GM20000 (cell line): ENCODE measurements at places on chromosomes 7 and 10.
A peak's percentile ranks its signal among the peaks of the same experiment; 100 is the strongest.

GRCh38 chr7:84204655-84205054 is 10.1 kb upstream of the SEMA3A start:
- DNase-seq = no peak

GRCh38 chr10:21495002-21495751 is 30.3 kb downstream of the SKIDA1 start:
- DNase-seq = peak; percentile 51

- no peak for DNase-seq
These were observed 47.4 kb upstream of the GNAI1 start for GRCh38 chr7:80087051-80087770.

GRCh38 chr10:119659951-119660350 is 8.8 kb downstream of the BAG3 start:
- DNase-seq = no peak

DNA sequence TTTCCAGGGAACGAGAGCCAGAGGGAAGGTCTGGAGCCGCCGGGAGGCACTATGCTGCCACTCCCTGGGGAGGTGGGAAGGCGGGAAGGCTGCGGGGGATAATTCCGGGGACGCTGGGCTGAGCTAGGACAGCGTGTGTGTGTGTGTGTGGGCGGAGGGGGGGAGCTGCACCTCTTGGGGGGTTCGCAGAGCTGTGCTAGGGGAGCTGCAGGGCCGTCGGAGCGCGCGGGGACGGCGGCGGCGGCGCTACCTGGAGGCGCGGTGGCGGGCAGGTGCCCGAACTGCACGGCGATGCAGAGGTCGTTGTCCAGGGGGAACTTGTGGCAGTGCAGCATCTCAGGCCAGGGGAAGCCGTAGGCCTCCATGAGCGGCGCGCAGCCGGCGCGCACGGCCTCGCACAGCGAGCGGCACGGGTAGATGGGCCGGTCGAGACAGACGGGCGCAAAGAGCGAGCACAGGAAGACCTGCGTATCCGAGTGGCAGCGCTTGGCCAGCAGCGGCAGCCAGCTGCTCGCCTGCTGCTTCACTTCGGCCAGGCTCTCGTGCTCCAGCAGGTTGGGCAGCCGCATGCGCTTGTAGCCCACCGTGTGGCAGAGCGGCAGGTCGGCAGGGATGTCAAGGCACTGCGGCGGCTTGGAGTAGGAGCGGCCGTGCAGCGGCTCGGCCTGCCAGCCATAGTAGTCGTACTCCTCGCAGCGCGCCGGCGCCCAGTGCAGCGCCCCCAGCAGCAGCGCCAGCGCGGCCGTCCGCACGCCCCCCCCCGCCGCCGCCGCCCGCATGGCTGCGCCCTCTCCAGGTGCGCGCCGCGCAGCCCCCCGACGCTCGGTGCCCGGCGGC is 526 bp downstream of the SFRP5 start:
- peak; percentile 45 for DNase-seq
